ENCODE measurements at places on chromosomes 3 and 15.

DNA sequence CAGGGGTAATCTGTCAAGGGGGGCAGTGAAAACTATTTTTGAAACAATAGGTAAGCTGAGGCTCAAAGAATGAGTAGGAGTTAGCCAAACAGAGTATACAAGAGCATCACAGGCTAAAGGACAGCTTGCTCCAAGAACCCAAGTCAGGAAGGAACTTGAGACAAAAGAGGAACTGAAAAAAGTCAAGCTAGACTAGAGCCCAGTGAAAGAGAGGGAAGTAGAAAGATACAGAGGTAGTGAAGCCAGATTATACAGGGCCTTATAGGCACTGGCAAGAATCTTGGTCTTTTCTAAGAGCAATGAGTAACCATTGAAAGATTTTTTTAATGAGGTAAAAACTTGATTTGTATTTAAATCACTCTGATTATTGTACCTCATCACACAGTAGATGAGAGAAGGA lies 69.9 kb downstream of the FILIP1L start:
- DNase-seq, result no peak

GRCh38 chr3:174776123-174776522 lies 83.0 kb upstream of the NAALADL2 start:
- DNase-seq, result no peak

GRCh38 chr3:56928379-56929068 lies 126.8 kb upstream of the ARHGEF3 start:
- no peak for DNase-seq

GRCh38 chr3:177468816-177469215 lies 271.5 kb upstream of the TBL1XR1 start:
- DNase-seq, result no peak

GRCh38 chr15:25406846-25407245 lies 32.0 kb downstream of the UBE3A start:
- DNase-seq, result no peak

- DNase-seq, result peak; percentile 52
Observed at GRCh38 chr3:195549931-195550519, 6.9 kb upstream of the PPP1R2 start.

GRCh38 chr3:24447836-24448235 lies 46.8 kb downstream of the THRB start:
- no peak for DNase-seq

DNA sequence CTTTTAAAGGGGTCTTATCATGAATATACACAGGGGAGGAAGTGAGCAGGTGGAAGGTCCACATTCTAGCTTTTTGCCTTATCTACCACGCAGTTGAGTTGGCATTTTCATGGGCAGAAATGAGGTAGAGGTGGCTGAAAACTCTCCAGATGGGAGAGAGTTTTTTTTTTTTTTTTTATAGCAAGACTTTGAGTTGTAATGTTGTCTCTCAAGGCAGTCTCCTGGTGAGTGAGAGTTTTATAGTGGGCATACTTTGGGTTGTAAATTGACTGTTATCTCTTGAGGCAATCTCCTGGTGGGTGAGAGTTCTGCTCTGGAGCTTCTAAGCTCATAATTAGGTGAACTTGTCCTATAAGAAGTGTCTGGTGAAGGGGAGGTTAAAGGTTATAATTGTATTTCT lies 191.7 kb upstream of the NAALADL2 start:
- no peak for DNase-seq

DNA sequence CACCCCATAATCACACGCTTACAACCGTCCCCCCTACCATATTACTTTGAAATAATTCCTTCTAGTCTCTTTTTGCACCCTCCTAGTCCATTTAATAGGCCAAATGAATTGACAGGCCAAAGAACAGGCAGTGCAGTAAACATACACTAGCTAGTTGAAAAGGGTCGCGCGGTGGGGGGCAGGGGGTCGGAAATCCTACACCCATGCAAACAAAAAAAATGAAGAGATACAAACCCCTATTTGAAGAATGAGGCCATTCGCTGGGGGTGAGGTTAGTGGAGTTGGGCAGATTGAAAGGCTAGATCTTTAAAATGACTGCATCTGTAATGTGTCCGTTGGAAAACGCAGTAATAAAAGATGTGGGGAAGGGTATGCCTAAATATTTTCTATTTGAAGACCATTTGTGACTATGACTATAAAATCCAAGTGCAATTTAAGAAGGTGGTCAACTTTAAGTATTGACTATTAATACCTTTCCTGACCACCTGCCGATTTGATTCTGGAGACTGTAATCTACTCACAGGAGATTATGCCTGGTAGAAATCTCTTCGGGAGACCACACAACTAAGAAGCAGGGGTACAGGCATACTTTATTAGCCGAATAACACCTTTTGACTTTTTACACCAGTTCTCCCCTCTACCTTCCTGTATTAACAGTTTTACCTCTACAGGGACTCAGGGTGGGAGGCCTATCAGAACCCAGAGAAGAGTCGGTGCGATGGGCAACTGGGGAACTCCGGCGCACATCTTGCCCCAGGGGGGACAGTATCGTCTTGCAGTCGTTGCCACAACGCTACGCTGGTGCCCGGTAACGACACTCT lies 762 bp upstream of the ARL6 start:
- DNase-seq, result no peak

GRCh38 chr3:174439331-174440252 lies 419.5 kb upstream of the NAALADL2 start:
- DNase-seq, result no peak

GRCh38 chr3:102348904-102349303 lies 85.9 kb upstream of the ZPLD1 start:
- no peak for DNase-seq
